Adrenal gland (tissue), 19 donors: ENCODE measurements at places on chromosomes 16 and 17.

GRCh38 chr16:2784358-2785100, 2.8 kb downstream of the PRSS33 start:
- DNase-seq = peak; percentile 48

DNA sequence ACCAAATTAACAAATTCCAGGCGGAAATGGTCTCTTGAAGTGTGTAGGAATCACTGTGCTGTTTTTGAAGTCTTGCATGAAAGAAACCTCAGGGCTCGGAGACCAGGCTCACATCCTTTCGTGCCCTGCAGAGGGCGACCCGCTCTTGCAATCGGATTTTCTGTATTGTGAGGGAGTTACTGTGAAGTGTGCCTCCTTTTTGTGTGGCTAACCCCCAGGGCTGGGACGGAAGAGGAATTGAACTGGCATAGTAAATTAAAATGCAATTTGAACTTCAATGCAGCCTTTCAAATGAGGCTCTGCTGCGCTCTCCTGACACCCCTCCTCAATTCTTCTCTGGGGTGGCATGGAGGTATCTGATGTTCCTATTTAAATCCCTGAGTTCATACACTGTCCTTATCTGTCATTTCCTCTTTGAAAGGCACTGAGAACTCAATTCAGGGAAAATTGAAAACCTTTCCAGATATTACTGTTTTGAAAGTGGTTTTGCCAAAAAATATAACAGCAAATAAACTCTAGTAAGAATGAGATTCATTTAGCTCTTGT, 51.5 kb upstream of the MGAT5B start:
- DNase-seq = peak; percentile 45

DNA sequence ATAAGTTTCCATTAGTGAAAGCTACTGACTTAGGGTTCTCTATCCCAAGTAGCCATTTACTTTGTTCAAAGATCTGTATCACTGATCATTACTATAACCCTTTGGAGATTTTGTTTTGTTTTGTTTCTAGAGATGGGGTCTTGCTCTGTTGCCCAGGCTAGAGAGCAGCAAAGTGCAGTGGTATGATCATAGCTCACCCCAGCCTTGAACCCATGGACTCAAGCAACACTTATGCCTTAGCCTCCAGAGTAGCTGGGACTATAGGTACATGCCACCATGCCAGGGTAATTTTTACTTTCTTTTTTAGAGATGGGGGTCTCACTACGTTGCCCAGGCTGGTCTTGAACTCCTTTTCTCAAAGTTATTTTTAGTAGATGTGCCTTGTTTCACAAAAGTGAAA, 154.7 kb downstream of the KCNJ2 start:
- DNase-seq = no peak

- no peak for DNase-seq
These were observed 45.9 kb downstream of the KANSL1 start for GRCh38 chr17:46147296-46147695.
